ENCODE measurements at places on chromosomes 1 and 21.

DNA sequence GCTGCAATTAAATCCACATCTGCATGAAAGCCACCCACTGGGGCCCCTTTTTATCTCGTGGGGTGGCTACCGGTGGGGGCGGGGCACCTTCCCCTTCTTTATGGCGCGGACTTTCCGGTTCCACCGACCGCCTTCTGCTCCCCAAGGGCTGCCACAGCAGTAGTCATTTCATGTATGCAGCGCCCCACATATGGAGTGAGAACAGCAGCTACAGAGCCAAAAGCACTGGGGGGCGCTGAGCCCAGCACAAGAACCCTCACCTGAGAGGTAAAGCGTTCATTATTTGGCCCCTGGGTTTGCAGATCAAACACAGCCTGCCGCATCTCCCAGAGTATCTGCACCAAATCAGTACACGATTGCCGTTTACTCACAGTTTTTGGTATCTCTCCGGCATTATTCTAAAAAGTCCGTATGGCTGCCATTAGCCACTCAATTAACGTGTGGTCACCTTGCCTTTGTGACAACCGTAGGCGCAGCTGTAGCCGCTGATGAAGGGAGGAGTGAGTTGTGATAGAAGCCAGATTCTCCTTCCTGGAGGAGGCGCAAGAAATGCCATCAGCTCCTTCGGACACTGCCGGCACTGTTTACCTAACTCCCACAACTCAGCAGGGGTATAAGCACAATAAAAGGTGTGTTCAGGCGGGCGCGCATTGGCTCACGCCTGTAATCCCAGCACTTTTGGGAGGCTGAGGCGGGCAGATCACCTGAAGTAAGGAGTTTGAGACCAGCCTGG, 30.4 kb upstream of the CR2 start:
- no peak for DNase-seq

DNA sequence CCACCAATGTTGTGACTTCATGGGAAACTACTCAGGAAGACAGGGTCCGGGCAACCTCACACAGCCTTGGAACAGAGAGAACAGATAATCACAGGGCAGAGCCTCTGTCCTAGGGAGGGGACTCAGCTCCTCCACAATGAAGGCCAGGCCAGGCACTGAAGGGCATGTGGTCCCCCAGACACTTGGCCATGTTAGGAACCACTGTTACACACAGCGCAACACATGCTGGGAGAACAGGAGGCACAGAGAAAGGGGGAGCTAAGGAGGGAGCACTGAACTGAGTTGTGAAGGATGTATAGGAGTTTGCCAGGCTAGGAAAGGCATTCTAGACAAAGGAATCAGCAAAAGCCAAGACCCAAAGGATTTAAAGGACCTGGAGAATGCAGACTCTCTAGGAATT, 127.6 kb downstream of the DMRTB1 start:
- DNase-seq = no peak

- peak; percentile 15 for DNase-seq
These were observed 593.2 kb downstream of the LRRIQ3 start for GRCh38 chr1:73604739-73605138.

DNA sequence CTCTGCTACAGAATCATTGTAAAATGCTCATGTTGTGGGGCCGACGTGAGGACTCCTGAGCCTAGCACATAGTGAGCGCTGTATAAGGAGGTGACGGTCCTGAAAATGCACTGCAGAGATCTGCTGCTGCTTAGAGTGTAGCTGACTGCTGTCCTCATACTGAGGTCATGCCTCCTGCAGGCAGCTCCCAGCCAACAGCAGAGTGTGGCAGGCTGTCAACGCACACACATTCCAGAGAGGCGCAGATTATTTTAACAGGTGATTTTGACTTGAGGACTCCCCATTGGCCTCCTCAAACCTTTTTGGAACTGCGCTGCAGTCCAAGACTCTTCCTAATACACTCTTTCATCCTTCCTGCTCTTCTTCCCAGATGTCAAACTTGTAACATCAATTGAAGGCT, 119.8 kb upstream of the KCNJ6 start:
- no peak for DNase-seq

DNA sequence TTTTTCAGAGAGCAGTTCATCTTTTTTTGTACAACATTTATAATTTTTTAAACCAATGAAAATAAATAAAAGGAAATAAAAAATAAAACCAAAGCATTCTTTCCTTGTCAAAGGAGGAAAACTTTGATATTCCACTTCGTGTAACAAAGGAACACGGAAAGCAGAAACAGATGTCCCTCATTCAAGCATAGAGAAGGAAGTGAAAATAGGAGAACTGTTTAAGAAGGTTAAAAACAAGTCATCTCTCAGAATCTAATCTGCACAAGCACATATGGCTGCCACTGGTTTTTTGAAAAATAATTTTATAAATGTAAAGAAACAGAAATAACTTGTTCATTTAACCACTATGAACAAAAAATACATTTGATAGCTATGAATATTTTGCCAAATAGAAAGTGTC, 35.9 kb upstream of the ZNF644 start:
- no peak for DNase-seq

DNA sequence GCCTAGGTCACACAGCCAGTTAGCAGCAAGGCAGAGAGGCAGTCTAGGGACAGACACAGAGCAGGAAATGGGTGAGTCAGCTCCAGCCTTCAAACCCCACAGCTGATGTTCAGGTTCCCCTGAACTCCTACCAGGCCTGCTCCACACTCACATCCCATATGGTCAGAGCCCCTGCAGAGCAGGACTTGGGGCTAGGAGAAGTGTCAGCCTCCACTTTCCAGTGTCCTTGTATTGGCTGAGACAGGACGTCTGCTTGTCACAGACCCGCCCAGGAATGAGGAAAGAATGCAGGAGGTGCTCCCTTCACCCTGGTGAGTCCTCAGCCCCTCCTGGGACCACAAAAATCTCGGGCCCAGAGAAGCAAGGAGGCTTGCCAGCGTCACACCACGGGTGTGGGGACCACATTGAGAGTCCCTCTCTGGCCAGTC, 92.5 kb downstream of the LACTBL1 start:
- no peak for DNase-seq

GRCh38 chr1:52635321-52636089, 2.5 kb downstream of the SHISAL2A start:
- no peak for DNase-seq

- DNase-seq = no peak
These were observed 69.6 kb downstream of the DHRS3 start for GRCh38 chr1:12548279-12548972.

DNA sequence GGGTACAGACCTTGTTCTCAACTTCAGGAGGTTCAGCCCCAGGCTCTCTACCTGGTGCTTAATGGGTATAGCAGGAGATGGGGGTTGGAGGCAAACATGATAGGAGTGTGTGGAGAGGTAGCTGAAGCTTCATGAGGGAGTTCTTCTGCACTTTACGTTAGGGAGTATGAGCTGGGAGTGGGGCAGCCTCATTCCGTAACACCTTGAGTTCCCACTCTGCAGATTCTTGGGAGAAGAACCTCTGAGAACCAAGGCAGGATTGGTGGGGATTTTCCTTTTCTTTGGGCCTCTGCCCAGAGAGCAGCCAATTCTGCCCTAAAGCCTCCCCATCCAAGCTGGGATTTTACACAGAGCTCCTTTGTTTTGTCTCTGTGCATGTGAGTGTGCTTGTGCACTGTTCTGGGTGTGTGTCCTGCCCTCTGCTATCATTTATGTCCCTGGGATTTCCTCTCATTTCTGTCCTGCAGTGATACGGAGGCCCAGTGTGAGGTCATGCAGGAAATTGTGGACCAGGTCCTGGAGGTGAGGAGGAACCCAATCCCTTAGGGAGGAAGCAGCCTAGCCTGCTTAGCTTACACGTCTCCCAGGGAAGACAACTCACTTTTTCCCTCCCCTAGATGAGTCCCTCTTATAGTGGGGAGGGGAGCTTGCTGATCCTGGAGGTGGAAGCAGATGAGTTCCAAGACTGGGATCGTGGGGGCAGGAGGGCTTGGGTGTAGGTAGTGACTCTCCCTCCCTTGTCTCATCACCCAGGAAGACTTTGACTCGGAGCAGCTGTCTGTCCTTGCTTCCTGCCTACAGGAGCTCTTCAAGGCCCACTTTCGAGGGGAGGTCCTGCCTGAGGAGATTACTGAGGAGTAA, 11.6 kb upstream of the SLC27A3 start:
- DNase-seq = no peak

GRCh38 chr1:206895325-206895724, 1.9 kb upstream of the IL24 start:
- DNase-seq = no peak

DNA sequence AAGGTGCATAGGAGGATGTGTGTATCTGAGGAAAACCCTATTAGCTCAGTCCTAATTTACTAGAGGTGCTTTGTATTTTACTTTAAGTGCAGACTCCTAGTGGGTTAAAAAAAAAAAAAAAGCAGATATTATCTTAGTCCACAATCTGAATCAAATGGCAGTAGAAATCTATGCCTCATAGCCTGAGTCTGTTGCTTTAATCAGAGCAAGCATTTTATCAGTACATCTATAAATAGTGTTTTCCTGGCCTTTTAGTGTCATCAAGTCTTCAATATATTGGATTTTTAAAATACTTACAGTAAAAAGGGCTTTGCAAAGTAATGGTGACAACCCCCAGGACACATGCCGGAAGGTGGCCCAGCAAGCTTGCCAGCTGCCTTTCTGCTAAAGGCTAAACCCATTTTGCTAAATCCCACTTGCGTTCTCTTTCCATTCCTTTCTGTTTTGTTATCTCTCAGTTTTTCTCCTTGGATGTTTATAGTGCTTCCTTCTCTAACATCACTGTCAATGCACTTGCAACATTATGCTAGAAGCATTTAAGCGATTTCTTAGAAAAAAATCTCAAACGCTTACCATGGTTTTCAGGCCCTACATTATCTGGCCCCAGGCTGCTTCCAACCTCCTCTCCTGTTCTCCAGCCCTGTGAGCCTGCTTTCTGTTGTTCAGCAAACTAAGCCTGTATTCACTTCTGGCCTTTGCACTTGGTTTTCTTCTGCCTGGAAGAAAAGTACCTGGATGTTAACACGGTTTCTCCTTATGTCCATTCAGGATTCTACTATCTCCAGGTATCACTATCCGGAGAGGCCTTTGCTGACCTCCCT, 206.3 kb downstream of the PDE4B start:
- DNase-seq = no peak

GRCh38 chr1:153000294-153000693, 1.3 kb upstream of the SPRR3 start:
- no peak for DNase-seq

DNA sequence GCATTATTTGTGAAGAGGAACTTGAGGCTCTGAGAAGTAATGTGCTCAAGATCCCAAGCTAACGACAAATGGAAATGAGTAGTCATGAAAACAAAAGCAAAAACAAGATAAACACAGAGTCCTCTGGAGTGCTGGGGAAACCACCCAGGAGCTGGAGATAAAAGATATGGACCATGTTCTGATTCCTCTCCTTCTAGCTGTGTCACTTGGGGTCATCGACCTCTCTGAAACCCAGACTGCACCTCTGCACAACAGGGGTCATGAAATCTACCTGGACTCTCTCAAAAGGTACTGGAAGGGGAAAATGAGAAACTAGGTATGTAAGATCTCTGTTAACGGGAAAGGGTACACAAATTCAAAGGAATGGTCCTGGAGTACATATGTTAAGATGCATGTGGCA, 6.5 kb downstream of the PGLYRP4 start:
- DNase-seq = no peak

DNA sequence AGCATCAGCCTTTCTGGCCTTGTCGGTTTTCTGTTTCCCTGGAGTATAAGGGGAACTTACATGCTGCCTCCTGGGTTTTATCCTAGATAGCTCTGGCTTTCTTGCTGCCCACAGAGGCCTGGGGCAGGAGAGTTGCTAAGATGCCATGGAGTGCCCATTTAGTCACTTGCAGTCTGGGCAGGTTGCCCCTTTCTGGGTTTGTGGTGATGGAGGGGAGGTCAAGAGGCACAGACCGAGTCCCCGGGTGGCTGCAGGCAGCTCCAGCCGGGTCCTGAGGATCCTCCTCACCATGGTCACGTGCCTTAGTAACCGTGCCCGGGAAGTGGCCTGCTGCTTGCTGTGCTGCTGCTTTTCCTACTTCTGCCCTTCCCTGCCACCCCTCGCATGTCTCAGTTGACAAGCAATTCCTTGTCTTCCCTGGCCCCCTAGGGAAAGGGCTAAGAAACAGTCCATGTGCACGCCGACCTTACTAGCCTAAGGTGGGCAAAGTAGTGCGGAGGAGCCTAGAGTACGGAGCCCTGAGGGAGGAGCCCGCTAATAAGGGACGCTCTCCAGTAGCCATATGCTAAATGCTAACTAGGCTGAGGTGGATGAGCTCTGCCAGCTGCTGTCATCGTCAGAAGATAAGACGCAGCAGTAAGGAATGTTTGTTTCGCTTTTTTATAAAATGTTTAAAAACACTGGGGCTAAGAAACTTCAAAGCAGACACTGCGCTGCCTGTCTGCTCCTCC, 34.8 kb downstream of the CLCA1 start:
- no peak for DNase-seq

DNA sequence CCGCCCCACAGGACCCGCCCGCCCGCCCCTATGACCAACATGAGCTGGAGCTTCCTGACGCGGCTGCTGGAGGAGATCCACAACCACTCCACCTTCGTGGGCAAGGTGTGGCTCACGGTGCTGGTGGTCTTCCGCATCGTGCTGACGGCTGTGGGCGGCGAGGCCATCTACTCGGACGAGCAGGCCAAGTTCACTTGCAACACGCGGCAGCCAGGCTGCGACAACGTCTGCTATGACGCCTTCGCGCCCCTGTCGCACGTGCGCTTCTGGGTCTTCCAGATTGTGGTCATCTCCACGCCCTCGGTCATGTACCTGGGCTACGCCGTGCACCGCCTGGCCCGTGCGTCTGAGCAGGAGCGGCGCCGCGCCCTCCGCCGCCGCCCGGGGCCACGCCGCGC, 7.9 kb upstream of the IBA57 start:
- no peak for DNase-seq

DNA sequence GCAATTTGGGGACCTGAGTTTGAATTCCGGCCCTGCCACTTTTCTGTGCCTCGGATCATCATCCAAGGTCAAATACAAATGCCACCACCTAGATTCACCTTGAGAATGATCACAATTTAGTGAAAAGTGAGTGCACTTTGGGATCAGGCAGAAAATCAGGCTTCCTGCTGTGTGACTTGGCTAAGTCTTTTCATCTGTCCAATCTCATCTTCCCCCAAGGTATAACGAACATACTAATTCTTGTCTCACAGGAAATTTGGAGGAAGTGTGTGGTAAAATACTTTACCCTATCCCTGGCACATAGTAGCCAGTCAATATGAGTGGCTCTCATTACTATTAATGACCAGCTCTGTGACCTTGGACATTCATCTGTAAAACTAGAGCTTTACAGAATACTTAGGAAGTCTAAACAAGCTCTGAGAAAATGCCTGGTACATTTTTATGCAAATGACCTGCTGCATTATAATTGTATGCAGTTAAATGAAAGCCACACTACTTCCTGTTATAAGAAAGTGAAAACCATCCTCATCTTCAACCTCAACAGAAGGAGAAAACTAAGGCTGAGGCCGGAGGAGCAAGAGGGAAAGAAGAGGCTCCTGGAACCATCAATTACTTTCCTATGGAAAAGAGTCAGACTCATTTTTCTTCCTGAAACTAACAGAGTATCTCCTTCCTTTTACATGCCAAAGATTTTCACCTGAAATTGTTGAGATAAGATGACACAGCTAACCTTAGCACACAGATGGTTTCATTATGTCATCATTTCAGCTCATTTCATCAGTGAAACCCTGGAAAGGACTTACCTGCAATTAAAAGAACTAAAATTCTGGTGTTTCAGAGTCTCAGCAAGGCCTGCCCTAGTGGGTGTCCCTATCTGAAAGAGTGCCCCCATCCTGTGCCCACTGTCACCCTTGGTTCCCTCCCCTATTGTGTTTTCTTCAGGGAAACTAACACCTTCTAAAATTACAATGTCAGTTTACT, 32.6 kb upstream of the RGS8 start:
- no peak for DNase-seq

GRCh38 chr1:186429017-186429416, 31.9 kb downstream of the PDC start:
- DNase-seq = no peak

Measured in epithelial cell of proximal tubule (primary cell).